Stimulated activated CD4-positive, alpha-beta T cell treated with anti-CD3 and anti-CD28 coated beads, Interleukin-15, amount 100 ng/mL, for 48 hours (primary cell): ENCODE measurements at places on chromosomes 5 and 9.

DNA sequence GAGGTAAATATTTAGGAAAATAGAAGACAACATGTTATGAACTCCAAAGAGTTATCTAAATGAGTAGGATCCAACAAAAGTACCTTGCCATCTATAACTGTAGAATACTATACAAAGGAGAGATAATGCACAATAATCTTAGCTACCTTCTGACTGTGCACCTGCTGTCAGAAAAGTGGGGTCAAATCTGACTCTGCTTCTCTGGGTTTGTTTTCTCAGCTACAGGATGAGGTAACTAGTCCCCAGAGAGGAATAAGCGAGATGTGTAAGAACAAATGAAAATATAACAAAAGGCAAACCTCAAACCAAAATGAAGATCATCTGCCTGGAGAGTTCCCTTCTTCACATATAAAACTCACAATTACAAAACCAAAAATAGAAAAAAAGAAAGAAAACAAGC lies 204.8 kb downstream of the DCP2 start:
- DNase-seq, result no peak

DNA sequence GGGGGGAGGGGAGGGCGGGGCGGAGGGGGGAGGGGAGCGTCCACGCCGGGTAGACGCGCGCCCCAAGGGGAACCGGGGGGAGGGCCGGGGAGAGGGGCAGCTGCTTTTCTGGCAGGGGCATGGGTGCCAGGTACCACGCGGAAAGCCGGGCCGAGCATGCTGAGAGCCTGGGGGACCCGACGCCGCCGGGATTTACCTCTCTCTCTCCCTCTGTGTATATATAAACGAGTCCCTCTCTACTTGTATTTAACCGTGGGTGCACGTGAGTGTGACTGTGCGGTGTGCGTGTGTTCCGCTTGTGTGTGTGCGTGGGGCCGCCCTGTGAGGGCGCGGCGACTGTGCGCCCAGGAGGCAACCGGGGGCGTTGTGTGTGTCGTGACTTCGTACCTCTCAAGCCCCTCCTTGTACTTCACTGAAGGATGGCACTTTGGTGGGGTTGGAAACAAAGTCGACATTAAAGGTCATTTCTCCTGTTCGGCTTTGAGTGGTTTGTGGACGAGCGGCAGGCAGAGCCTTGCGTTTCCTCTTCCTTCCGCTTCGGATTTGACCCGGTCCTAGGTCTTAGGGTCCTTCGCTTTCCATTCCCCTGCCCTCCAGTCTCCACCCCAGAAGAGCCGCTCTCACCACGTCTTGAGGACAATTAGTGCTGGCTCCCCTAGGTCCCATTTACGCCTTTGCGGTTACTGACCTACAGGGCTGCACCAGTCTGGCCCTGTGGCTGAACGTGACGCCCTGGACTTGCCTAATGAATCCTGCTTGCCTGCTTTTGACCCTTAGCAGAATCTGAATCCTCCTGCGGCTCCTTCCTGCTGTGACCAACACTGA lies 36.2 kb upstream of the TTC1 start:
- DNase-seq, result no peak

DNA sequence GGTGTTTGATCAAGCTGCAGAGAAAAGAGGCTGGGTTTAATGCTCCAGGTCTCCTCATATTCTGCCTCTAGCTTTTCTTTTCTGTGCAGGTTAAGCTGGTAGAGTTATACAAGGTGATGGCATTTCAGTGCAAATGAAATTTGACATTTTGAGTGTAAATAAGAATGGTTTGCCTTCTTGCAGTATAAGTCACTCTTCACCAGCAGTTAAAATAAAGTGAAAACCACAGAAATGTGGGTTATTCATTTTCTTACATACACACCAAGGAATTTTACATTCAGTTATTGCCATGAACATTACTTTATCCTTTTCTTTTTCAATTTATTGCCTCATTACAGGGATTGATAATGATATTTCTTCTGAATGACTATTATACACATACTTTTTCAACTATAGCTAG lies 337.5 kb upstream of the PCSK5 start:
- no peak for DNase-seq

DNA sequence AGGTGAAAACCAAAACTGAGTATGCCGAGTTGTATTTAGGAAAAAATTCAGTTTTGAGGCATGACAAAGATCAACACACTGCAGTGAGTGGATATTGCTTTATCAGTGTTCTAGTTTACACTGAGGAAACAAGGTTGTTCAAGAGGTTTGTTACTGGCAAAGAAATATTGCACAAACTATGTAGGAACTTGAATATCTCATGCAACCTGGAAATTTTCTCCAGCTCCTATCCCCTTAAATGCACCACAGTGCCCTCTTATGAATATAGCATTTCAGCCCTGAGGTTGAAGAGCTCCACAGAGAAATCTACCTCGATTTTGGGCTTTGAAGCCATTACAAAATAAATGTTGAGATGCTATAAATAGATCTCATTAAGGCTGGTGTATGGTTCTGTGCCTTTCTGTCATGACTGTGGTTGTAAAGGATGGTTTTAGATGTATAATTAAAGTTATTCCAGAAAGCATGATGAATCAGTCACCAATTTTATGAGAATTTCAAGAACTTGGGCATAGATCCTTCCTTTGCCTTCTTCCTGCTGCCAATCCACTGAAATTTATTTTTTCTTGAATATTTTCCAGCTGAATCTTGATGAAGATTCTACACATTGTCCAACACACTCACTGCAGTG lies 159.3 kb downstream of the SPATA31D1 start:
- no peak for DNase-seq

DNA sequence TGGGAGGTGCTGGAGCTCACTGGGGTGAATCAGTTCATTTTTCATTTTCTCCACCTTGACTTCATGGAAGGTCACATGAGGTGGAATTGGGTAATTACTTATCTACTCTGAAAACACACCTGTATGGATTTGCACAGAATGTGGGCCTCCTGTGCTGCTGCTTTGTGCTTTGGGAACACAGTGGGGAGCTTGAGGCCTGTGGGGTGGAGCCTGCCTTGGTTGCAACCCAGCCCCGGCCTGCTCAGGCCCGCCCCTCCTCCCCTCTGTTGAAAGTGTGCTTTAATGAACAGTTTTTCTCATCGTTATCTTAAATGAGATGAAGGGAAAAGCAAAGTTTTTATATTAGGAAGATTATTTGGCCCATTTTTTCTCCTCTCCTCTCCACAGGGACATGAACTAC lies 28.5 kb upstream of the DMRT3 start:
- no peak for DNase-seq

GRCh38 chr5:83777856-83778255 lies 57.2 kb upstream of the HAPLN1 start:
- DNase-seq, result no peak

GRCh38 chr9:6894135-6894534 lies 136.4 kb downstream of the KDM4C start:
- no peak for DNase-seq

DNA sequence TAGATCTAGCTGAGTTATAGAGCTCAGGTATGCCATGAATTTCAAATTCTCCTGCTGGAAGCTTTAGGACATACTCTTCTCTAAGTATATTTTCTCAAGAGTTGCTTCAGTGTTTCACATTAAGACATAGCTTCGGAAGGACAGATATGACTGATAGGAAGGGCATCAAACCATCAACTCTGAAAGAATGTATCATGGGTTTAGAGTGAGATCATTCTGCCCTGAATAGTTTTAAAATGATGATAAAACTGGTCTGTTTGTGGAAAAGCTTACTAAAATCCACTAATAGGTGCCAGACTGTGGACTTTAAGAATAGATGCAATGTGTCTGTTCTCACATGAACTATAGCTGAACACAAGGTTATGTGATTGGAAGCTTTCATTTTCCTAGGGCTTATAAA lies 8.4 kb downstream of the SPEF2 start:
- DNase-seq, result no peak

DNA sequence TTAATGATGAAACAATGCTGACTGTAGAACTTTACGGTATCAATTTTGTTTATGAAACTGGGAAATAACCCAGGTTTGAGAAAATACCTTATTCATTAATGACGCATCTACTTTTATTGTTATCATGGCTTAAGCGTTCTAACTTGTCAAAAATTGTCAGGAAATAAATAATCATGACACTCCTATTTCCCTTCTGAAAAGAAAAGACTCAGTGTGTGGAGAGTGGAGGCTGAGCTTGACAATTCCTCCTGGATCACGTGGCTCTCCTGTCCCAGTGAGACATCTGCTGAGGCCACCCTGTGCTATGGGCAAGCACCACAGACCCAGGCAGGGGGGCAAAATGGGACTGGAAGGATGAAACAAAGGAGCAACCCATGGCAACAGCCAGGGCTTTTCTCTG lies 466.4 kb downstream of the ZNF608 start:
- DNase-seq, result no peak

DNA sequence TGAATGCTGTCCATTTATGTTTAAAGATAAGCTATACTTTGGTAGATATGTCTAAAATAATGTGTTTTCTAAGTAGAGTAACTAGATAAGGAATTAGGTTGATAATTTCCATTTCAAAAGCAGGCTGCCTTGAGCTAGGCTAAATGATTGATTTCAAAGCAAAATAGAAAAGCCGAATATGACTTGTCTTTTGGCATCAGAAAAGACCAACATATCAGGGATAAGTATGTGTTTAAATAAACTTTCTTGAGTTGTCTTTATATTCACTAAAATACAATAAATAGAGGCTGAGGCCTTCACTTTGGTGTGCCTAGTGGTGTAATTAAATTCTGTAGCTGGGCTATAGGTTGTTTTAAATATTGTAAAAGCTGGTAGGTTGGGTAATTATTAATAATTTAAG lies 569.0 kb downstream of the TAF11L14 start:
- no peak for DNase-seq

GRCh38 chr5:170338291-170338690 lies 40.7 kb upstream of the LCP2 start:
- no peak for DNase-seq

DNA sequence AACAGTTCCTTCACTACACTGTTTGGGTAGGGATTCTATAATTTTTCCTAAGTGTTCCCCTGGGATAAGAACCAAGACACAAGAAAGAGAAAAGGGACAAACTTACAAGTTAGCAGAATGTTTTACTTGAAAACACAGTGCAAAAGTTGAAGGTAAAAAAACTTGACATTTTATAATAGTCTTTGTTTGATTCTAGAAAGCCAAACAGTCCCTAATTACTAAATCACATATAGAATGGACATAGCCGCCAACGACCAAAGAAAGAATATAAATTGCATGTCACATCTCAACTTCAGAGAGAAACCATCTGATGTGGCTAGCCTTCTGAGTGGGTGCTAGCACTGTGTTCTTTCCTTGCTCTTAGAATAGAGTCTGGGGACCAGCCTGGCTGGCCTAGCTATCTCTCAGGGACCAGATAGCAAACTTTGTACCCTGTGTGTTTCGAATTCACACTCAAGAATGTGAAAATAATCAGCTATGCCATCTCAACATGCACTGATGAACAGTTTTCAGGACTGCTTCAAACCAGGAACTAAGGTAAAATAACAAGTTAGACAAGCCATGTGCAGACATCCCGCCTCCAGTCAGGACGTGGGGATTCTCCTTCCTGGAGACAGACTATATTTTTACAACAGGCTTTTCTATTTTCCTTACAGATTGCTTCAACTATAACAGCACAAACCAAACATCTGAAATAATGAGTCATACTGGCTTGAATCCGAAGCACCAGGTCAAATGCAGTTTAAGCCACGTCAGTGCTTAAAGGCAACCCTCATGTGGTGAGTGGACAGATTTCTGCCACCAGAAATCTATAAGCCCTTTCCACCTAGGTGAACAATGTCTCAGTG lies 53.7 kb downstream of the LHFPL2 start:
- no peak for DNase-seq

- no peak for DNase-seq
These were observed 246.3 kb upstream of the MAP3K1 start for GRCh38 chr5:56569076-56569475.
